ENCODE measurements at places on chromosomes 12 and 14.
A peak's percentile ranks its signal among the peaks of the same experiment; 100 is the strongest.

GRCh38 chr12:52082026-52082668 lies 2.6 kb downstream of the SMIM41 start:
- DNase-seq: peak; percentile 54

DNA sequence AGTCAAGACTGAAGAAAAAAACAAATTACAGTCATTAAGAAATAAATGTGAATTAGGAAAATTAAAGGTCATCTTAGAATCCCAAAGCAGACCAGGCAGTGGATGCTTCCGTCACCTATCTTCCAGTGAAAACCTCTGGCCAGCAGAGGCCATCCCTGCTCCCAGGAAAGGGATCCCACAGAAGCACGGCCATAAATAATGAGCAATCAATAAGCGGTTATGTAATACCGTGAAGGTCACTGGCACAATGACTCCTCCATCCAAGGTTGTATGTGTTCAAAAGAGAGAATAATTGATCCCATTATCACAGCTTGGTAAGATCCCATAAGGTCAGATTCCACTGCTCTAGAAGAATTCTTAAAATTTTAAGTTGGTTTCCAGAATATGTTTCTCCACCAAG lies 85.7 kb downstream of the PPP2R5E start:
- no peak for DNase-seq

DNA sequence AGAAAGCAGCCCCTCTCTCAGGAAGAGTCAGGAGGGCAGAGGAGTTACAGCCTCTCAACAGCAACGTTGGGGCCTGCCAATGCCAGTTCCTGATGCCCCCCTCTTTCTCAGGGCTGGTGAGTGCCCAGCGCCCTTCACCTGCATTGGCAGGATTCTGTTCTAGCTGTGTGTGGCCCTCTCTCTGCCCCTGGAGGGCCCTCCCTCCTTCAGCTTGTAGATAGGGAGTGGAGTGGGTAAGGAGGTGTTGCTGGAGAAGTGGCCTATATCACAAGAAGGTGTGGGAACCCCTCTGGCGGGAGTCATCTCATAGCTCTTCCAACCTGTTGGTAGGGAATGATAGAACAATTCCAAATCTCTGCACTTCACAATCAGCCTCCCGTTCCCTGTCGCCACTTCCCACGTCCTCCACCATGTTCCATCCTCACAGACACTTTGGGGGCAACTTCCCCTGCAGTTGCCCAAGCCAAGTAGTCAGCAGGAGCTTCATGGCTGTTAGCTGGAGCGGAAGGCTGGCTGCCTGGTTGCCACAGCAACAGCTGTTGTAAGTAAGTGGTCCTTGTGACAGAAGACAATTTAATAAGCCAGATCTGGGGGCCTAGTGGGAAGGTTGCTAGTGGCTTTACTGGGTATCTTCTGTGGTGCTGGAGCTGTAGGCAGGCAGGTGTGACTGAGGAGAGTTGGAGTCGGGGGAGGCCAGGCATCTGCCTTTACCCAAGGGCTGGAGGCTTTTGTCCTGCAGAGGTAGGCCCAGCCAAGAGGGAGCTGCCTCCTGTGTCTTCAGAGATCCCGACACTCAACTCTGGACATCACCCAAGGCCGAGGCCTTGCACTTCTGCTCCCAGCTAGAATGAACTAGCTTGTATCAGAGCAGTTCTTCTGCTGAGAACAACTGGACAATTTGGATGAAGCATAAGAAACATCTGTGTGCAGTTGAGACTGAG lies 38.4 kb downstream of the GALNT16 start:
- DNase-seq: no peak

DNA sequence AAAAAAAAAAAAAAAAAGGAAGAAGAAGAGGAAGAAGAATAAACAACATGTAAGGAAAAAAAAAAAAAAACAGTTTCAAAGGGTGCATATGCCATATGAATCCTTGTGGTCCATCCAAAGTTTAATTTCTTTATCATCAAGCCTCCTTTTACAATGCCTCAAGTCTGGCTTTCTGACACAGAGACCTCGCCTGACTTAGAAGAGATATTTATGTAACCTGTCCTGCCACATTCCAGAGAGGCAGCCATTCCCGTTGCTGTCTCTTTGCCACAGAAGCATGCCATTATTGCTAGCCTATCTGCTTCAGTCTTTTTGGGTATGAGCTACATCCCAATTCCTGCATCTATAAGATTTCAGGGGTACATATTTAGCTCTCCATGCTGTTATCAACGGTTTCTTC lies 596.7 kb upstream of the ATP2B1 start:
- DNase-seq: no peak

DNA sequence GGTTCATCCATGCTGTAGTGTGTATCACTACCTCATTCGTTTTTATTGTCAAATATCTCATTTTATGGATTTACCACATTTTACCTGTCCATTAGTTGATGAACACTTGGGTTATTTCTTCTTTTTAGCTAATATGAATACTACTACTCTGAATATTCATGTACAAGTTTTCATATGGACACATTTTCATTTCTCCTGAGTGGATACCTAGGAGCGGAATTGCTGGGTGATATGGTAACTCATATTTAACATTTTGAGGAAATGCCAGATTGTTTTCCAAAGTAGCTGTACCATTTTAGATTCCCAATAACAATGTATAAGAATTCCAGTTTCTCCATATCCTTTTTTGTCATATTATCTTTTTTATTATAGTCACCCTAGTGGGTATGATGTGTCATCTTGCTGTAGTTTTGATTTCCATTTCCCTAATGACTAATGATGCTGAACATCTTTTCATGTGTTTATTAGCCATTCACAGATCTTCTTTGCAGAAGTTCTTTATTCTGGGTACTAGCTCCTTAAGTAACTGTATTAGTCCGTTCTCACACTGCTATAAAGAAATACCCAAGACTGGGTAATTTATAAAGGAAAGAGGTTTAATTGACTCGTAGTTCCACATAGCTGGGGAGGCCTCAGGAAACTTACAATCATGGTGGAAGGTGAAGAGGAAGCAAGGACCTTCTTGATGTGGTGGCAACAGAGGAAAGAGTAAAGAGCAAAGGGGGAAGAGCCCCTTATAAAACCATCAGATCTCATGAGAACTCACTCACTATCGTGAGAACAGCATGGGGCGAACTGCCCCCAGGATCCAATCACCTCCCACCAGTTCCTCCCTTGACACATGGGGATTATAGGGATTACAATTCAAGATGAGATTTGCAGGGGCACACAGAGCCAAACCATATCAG lies 11.9 kb downstream of the NRDE2 start:
- no peak for DNase-seq

GRCh38 chr12:50536831-50537537 lies 32.2 kb downstream of the DIP2B start:
- no peak for DNase-seq

- DNase-seq: no peak
Observed at GRCh38 chr12:12734054-12734453, 16.9 kb downstream of the CDKN1B start.

GRCh38 chr14:89947344-89947743 lies 7.2 kb downstream of the EFCAB11 start:
- DNase-seq: no peak

GRCh38 chr12:85575120-85576096 lies 260.8 kb downstream of the RASSF9 start:
- DNase-seq: peak; percentile 64

GRCh38 chr12:89537389-89537788 lies 11.5 kb upstream of the POC1B start:
- no peak for DNase-seq

- peak; percentile 29 for DNase-seq
Observed at GRCh38 chr12:85872497-85873091, 1.5 kb upstream of the NTS start.

- DNase-seq: no peak
Observed at GRCh38 chr14:32596390-32596789, 267.3 kb downstream of the AKAP6 start.

GRCh38 chr12:112705037-112705632 lies 86.4 kb upstream of the RPH3A start:
- DNase-seq: no peak

- DNase-seq: no peak
Observed at GRCh38 chr14:56774503-56774902, 35.8 kb downstream of the OTX2 start.

- no peak for DNase-seq
Observed at GRCh38 chr14:59236195-59236594, 47.7 kb downstream of the DAAM1 start.

- DNase-seq: no peak
Observed at GRCh38 chr12:78746001-78746400, 118.6 kb upstream of the SYT1 start.

DNA sequence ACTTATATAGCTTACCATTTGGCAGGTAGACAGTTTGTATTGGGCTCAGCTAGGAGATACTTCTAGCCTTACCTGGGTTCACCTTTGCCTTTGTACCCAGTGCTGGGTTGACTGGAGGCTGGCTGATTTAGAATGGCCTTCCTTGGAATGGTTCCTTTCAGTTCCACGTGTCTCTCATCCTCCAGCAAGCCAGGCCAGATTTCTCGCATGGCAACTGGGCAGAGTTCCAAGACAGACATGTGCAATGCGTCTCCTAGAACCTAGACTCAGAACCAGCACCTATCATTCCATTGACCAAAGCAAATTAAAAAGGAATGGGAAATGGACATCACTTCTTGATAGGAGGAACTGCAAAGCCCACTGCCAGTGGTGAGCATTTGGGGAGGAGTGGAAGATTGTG lies 79.1 kb upstream of the BDKRB2 start:
- no peak for DNase-seq

GRCh38 chr14:61188978-61189808 lies 91.9 kb downstream of the TMEM30B start:
- DNase-seq: peak; percentile 78

- no peak for DNase-seq
Observed at GRCh38 chr12:3790642-3791041, 37.7 kb upstream of the CRACR2A start.

- no peak for DNase-seq
Observed at GRCh38 chr14:65101631-65102440, 481 bp downstream of the MAX start.

Measured in AG08395 (cell line).